Left hindlimb (tissue), 1 donor: ENCODE measurements at places on chromosomes 12 and 14.

- no peak for DNase-seq
Measured at GRCh38 chr12:62158461-62159360, 101.5 kb upstream of the USP15 start.

DNA sequence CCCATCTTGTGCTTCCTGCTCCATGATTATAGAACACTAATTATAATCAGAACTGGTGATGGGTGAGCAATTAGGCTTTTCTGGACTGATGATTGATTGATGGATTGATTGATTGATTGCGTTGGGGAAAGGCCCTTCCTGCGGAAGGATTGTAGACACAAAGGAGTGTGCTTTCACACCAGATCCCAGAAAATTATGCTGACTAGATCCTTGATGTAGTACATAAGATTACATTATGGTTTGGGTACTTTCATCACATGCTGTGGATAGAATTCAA is 8.4 kb downstream of the PELI2 start:
- DNase-seq, result no peak

GRCh38 chr14:31127690-31128089 is 79.9 kb downstream of the HECTD1 start:
- DNase-seq, result no peak

GRCh38 chr12:80716696-80717469 is at the start of gene MYF5:
TSS of gene MYF5 (plus strand) at chr12:80716912. CDS start at chr12:80717064, 152 bp downstream.
- DNase-seq, result peak; percentile 69

DNA sequence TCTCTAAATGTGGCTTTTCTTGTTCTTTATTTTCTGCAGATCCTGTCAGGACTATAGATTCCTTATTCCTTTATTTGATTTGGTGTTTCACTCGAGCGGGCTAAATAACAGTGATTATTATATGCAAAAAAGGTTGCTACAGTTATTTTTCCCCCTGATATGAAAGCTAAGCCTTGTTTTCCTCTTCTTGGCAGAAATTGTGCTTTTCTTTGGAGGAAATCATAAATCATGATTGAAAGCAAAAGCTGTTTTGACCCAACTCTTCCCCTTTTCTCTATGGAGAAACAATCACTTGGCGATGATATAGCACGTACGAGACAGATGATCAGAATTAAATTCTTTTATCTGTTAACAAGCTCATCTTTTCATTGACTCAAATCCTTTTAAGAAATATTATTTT is 31.4 kb downstream of the PPFIBP1 start:
- no peak for DNase-seq

- no peak for DNase-seq
Measured at GRCh38 chr12:71448150-71448581, 8.6 kb downstream of the LGR5 start.

DNA sequence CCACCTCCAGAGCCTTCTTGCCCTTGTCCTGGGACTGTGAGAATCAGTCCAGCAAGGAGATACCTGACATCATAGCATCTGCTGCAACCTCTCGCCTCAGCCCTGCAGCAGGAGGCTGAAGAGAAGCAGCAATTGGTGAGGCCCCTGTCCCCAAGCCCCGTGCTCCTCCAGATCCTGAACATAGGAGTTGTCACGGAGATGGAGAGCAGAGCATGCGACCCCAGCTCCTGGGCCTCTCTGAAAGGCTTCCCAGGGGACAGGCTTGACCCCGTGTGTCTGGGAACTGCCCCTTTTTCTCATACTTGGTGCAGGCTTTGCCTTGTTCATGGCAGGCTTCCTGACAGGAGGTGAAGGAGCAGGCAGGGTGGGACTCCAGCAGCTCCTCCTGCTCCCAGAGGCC is 127.7 kb upstream of the PZP start:
- no peak for DNase-seq

- no peak for DNase-seq
Measured at GRCh38 chr12:94864987-94865386, 138.5 kb downstream of the NDUFA12 start.
